ENCODE measurements at places on chromosomes 7 and 10.

DNA sequence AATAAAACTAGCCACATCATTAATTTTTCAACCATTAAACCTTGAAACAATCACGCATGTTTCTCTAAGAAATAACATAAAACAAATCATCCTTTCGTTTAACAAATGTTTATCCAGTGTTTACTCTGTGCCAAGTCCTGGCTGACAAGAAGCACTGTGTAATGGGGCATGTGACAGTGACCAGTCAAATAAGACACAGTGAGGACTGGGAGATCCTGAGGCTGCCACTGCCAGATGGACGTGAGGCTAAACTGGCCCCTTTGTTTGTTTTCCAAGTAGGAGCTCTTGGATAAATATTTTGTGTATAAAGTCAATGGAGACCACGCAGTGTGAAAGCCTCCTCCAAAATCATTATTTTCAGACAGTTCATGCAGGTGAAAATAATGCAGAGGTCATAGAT, 626.2 kb downstream of the SUGCT start:
- peak; percentile 69 for DNase-seq

DNA sequence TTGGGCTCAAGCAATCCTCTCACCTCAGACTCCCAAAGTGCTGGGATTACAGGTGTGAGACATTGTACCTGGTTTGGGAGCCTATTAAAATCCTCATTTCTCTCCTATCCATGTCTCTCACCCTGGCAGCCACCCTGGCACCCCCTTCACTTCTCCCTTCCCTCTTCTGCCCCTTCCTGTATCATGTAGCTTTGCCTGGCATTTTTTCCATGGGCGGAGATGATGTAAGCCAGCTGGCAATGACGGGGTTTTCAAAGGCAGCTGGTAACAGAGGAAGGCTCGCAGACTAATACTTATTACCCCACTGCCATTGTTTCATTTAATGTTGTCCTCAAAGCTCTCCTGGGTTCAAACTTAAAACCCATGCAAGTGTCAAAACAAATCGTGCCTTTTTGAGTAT, 61.9 kb downstream of the RGS10 start:
- no peak for DNase-seq

DNA sequence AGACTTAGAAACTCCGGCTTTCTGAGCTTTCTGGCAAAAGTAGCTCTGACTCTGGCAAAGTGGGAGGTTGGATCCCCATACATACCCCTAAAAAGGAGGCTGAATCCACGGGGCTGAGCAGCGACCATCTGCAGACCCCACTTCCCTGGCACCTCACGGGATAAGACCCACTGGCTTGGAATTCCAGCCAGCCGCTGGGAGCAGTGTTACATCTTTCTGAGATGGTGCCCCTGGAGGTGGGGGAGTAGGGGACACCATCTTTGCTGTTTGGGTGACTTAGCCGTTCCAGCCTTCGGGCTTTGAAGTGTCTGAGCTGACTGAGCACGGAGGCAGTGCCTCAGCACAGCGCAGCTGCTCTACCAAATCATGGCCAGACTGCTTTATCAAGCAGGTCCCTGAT, 45.0 kb upstream of the GRM3 start:
- DNase-seq = no peak

- DNase-seq = no peak
Observed at GRCh38 chr7:4177001-4177400, 505.1 kb upstream of the FOXK1 start.

DNA sequence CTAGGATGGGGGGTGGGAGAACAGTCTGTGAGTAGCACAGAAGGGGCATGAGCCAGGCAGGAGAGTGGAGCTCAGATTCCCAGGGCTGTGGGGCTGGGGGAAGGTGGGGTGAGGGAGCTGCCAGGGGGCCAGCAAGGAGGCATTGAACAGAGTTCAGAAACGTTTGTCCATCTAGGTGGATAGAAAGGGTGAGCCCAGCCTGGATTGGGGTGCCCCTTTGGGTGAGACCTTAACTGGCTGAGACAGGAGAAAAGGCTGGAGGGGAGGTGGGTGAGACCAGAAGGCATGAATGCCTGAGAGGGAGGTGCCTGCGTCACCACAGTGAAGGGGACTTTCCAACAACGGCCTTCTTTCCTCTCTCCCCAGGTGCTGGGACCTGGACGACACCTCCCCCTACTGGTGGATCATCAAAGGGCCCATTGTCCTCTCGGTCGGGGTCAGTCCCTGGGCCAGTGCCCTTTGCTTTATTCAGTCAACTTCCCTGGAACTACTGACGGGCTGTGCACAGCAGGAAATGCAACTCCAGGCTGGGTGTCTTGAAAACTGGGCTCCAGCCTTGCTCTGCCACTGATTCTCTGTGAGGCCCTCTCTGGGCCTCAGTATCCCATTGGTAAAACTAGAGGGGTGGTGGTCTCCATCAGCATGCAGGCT, 11.0 kb downstream of the GHRHR start:
- DNase-seq = no peak

DNA sequence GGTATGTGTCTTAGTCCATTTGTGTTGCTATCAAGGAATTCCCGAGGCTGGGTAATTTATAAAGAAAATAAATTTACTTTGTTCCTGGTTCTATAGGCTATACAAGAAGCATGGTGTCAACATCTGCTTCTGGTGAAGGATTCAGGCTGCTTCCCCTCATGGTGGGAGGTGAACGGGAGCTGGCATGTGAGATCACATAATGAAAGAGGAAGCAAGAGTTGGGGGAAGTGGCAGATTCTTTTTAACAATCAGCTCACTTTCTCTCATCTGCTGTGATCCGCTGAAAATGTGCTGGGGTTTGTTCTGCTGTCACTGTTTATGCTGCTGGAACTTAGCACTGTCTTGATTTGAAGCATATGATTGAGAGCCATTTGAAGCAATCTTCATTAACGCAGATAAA, 730.0 kb upstream of the SORCS1 start:
- DNase-seq = no peak

GRCh38 chr10:44465401-44466115, 80.7 kb upstream of the CXCL12 start:
- no peak for DNase-seq

DNA sequence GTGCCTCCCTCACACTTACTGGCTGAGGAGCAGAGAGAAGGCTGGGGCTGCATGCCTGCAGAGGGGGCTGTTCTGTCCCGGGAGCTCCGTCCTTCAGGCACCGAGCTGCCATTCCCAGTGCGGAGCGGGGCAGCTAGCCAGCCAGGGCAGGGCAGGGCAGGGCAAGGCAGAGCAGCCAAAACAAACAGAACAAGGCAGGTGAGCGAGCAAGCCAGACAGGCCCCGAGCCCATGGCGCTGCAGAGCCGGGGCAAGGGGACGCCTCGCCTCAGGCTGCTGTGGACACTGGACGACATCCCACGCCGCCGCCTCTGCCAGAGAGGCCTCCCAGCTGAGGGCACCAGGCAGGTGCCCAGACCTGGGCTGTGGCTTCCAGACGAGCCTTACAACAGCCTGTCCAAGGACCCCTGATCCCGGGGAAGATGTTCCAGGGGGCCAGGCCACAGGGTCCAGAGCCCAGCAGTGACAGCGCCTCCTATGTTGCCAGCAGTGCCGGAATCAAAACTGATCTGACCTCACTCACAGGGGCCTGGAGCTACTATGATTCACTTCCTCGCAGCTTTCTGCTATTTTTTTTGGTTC, 8.2 kb upstream of the NDST2 start:
- no peak for DNase-seq

- no peak for DNase-seq
Observed at GRCh38 chr7:142231716-142232115, 26.1 kb downstream of the PRSS58 start.

- no peak for DNase-seq
Observed at GRCh38 chr7:44334734-44335097, 9.3 kb upstream of the CAMK2B start.

GRCh38 chr10:79340646-79341244, 6.5 kb upstream of the PPIF start:
- no peak for DNase-seq

- DNase-seq = no peak
Observed at GRCh38 chr10:117942226-117942625, 104.5 kb downstream of the RAB11FIP2 start.

DNA sequence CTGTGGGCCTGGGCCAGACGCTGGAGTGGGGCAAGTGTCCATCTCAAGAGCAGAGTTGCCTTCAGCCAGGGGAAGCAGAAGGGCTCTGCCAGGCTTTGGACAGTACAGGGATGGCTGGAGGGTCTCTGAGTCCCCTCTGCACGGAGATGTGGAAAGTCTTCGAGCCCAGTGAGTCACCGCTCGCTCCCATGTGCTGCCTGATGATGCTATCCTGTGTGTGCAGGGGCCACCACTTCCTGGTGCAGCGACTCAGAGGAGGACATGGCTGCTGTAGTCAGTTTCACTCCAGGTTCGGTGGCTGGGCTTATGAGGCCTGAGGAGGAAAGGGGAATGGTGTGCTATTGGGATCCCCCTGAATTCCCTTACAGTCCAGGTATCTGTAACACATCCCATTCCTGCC, 6.0 kb downstream of the ADCYAP1R1 start:
- DNase-seq = no peak

All from putamen (tissue), 1 donor.